ENCODE measurements at places on chromosomes 16 and 17.

DNA sequence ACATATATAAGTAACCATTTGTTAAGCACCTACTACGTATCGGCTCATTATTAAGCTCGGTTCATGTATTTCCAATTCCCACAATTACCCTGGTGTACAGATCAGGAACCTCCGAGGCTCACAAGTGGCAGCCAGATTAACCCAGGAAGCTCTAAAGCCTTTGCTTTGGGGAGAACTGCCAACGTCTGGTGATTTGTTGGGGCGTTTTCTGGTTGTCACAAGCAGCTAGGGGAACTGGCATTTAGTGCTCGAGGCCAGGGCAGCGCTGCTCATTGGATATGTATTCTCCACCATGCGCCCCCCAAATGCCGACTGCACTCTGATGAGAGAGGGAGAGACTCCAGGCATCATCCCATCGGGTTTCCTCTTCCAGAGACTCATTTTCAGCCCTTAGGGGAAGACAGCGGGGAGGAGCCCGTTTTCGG is 541 bp downstream of the ZNF18 start:
- no peak for DNase-seq

DNA sequence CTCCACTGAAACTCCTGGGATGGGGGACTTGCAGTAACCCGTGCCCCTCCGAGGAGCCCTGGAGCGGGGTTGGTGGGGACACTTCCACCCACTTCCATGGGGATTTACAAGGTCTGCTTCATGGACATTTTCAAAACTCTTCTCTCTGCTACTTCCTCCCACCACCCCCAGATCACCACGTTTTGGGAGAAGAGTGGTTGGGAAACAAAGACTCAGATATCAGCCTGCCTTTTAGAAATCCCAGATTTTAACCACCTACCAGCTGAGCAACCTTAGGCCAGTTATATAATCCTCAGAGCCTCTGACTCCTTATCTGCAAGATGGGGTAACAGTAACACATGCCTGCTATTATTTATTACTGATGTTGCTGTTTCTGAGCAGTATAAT is 184.8 kb downstream of the CCDC182 start:
- DNase-seq, result no peak

GRCh38 chr17:4187076-4187475 is 44.1 kb downstream of the CYB5D2 start:
- peak; percentile 58 for DNase-seq

DNA sequence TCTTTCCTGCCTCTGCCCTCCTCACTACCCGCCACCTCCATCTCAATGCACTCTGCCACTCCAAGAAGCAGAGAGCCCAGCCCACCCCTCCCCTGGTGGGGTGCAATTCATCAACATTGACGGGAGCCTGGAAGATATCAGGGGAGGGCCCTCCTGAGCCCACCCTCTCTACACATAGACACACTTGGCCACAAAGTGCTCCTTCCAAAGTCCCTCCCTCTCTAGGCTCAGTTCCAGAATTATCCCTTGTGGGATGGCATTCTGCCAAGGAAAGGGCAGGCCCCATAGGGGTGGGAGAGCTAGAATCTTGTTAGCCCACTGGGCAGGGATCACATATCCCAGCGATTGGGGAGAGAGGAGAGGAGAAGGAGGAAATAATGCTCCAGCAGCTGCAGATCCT is 66.2 kb downstream of the TMEM132E start:
- DNase-seq, result no peak

- DNase-seq, result no peak
These were observed 16.5 kb upstream of the ZC3H18 start for GRCh38 chr16:88553739-88554138.

GRCh38 chr16:81647527-81647926 is 131.6 kb upstream of the PLCG2 start:
- no peak for DNase-seq

DNA sequence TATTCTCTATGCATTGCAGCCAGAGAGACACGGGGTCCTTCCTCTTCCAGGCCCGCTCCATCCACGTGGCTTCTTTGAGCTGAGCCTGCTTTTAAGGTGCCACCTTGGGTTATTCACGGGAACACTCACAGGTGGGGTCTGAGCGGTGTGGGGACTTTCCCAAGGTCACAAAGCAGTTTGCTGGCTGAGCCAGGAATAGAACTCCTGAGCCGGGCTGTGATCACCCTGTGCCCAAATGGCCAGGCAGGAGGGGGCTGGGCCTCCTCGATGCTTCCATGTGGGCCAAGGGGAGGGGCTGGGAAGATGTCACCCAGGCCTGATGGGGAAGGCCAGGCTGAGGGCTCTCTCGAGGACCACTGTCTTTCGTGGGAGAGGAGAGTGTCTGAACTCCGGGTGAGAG is 13.0 kb upstream of the GSE1 start:
- DNase-seq, result no peak

GRCh38 chr16:56298948-56299596 is 107.8 kb downstream of the GNAO1 start:
- DNase-seq, result no peak

- DNase-seq, result no peak
These were observed 92.5 kb downstream of the SDK2 start for GRCh38 chr17:73551759-73552158.

- DNase-seq, result no peak
These were observed 12.1 kb upstream of the USP10 start for GRCh38 chr16:84687715-84688114.

DNA sequence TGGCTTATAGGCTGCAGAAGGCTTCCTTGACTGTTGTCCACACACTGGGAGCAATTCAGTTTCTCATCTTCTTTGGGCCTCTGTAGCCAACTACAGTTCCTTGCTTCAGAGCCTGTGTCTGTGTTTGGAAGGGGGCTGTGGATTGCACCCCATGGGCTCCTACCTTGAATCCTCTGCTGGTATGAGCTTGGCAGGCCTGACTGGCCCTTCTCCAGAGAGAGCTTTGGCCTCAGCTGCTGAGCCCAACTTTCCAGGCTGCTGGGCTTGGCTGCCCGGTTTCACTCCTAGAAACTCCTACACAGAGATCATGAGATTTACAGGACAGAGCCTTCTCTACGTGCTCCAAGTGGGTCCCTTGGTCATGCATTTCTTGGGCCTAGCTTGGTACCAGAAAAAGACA is 354.4 kb downstream of the SNX29 start:
- peak; percentile 24 for DNase-seq

DNA sequence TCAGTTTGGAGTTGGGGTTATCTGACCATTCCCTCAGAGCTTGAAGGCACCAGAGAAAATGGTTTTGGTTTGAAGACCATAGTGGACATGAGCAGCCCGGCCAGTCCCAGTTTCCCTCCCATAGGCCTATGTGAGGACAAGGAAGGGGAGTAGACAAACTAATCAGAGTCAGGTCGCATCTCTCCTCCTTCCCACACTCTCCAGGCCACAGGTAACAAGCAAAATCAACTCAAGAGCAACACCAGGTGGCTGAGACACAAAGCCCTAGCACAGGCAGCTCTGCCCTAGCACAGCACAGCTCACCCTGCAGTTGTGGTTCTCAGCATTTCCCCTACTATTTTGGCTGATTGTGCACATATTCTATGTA is 7.2 kb downstream of the SUPT4H1 start:
- no peak for DNase-seq

- no peak for DNase-seq
These were observed 36.1 kb downstream of the NOG start for GRCh38 chr17:56629531-56630075.

GRCh38 chr17:41972571-41973407 is 6.2 kb downstream of the CNP start:
- no peak for DNase-seq

GRCh38 chr16:57616241-57616640 is 12.2 kb upstream of the ADGRG1 start:
- DNase-seq, result no peak

DNA sequence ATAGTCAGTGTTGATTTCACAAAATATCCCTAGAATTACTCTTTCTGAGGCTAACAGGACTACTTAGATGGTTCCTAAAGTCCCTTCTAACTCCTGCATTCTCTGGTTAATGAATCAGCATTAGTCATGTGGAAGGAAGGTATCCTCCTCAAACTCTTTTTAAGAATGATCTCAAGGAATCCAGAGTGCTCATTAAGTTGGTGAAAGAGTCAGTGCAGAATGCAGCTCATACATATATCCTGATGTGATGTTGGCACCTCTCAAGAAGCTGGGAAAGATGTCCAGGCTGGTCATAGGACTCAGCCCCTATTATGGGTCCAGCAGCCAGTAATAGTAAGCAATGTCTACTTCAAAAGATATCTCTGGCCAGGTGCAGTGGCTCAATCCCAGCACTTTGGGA is 65.5 kb downstream of the PIGL start:
- no peak for DNase-seq

DNA sequence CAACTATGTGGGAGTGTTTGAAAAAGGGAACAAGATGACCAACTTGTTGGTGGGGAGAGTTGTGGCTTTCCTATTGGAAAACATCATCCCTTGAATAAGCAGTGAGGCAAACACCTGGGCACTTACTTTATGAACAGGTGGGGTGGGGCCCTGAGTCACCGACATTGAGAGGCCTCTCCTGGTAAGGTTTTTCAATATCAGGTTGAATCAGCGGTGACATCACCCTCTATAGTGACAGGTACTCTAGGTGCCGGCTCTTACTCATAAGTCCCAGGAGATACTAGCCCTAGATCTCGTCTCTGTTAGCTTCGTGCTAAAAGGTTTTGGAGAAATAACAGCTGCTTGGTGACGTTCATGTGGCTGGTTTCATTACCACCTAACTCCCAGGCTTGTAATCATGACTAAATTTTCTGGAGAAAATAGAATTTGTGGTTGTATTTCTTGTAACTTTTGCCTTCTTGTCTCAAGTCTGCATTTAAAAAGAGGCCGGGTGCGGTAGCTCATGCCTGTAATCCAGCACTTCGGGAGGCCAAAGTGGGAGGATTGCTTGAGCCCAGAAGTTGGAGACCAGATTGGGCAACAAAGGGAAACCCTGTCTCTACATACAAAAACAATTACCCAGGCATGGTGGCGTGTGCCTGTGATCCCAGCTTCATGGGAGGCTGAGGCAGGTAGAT is 19.3 kb downstream of the CDH1 start:
- DNase-seq, result no peak

DNA sequence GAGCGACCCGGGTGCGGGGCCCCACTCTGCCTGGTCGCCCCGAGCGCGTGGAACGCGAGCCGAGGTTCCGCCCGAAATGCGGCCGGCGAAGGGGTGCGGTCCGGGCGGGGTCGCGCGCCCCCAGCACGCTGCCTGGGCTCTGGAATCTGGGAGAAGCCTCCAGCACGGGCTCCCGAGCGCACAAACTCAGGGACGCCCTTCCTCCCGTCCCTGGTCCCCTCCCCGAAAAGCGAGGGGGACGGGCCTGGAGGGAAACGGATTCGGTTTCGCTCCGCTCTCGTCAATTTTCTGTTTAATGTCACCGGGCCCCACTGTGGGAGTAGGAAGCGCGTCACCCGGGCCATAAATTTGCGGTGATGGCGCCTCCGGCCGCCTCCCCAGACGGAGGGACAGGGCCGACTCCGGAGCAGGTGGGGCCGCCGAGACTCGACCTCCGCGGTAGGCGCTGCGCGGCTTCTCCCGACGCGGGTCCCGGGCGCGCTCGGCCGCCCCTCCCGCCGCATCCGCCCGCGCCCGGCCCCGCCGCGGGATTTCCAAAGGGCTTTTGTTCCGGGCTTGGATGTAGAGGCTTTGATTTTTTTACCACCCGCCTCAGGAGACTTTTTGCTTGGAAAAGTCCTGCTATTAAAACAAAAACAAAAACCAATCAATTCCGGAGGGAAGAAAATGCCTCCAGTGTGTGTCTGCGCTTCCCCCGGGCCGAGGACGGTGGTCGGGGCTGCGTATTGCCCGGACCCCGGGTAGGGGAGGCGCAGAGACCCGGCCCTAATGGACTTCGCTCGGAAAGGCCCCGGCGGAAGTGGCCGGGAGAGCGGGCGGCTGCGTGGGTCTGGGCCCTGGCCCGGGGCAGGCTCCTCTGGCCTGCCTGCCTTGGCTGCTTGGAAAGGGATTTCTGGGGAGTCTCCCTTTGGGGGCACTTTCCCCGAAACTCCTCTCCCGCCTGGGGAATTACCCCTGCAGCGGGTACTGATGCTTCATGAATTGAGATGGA is 7.9 kb upstream of the BAHCC1 start:
- peak; percentile 80 for DNase-seq

- no peak for DNase-seq
These were observed 265.8 kb upstream of the TNRC6C start for GRCh38 chr17:77692571-77693161.

GRCh38 chr17:76673729-76674128 is 30.2 kb upstream of the ST6GALNAC1 start:
- DNase-seq, result no peak

- DNase-seq, result peak; percentile 19
These were observed 53.4 kb downstream of the MFSD11 start for GRCh38 chr17:76791053-76791980.

- DNase-seq, result no peak
These were observed 123.7 kb downstream of the SLC39A11 start for GRCh38 chr17:72968798-72969197.

GRCh38 chr17:81391936-81392908 is 3.0 kb upstream of the BAHCC1 start:
- peak; percentile 73 for DNase-seq

DNA sequence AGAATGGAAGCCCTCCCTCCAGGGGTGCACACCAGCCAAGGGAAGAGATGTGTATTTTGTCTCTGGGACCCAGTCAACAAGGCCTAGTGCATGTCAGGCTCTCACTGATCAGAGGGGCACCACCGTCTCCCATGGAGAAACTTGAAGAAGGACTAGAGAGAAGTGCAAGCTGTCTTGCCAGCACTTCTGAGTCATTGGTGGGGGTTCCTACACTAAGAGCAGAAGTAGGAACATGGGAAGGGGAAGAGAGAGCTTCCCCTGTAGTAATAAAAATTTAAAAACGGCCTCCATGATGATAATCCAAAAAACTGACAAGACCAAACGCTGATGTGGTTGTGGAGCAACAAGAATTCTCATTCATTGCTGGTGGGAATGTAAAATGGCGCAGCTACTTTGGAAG is 46.3 kb downstream of the DYNLRB2 start:
- no peak for DNase-seq

- DNase-seq, result no peak
These were observed 15.9 kb downstream of the GRB7 start for GRCh38 chr17:39753514-39754160.

- DNase-seq, result no peak
These were observed 99.3 kb downstream of the RAB11FIP4 start for GRCh38 chr17:31490671-31491375.

- DNase-seq, result no peak
These were observed 17.4 kb downstream of the PIEZO1 start for GRCh38 chr16:88767546-88768070.

DNA sequence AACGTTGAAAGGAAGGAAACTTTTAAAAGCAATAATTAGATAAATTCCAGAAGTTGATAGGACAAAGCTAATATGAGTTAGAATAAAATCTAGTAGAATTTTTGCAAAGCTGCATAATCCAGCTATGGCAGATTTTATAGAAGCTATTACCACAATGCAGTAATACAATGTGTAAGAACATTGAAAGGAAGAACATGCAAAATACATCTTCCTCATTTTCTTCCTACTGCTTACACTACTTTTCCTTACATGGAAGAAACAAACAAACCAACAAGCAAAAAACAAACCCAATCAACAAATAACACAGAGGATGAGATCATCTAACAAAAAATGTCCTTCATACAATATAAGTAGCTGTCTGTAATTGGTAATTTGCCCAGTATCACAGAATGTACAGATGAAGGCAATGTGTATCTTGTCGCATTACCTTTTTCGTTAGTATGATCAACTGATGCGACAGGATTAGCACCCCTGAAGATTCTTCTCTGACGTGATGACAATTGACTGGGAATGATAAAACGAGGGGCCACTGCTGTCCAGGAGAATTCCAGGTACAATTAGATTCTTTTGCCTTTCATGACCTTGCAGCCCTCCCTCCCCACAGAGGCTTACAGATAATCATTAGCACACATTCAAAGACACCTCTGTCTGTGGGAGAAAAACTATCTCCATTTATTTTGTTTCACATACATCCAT is 21.2 kb upstream of the LRRC37A start:
- DNase-seq, result no peak

Measured in uterus (tissue), 4 donors.